Thyroid gland (tissue), 4 donors: ENCODE measurements at places on chromosomes 16 and 17. TPM values are rescaled to one million over a fixed set of nuclear protein-coding genes. Genes with fewer than 3 reads are reported as not detected.
A peak's percentile ranks its signal among the peaks of the same experiment; 100 is the strongest.

- H3K4me3 ChIP-seq, result no peak overlapping the region
- H3K27ac ChIP-seq, result no peak overlapping the region
- H3K4me1 ChIP-seq, result no peaks in the 10 kb centered on the region
- no peaks in the 10 kb centered on the region for H3K27me3 ChIP-seq
- no peak for DNase-seq
These were observed 171.0 kb downstream of the MAF start for GRCh38 chr16:79429381-79430190.

The SMARCE1 gene
- 101 TPM for total RNA-seq

DNA sequence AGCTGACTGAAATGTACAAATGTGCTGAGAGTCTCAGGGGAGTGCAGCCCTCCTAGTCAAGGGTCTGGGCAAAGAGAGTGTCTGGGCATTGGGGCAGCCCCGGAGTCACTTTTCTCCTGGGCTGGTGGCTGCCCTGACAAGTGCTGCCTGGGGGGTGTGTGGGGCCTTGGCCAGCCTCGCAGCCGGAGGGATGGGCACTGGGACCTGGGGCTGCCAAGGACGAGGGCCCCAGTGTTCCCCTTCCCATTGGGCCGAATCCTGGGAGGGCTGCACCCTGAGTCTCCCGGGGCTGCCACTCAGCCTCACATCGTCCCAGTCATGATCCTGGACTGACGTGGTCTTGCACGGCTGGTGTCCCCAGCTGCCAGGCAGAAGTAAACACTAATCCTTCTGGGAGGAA lies 132.3 kb downstream of the BANP start:
- no peak for DNase-seq
- H3K27ac ChIP-seq, result no peak overlapping the region
- H3K36me3 ChIP-seq, result no peaks in the 10 kb centered on the region
- no peak overlapping the region for H3K4me3 ChIP-seq

DNA sequence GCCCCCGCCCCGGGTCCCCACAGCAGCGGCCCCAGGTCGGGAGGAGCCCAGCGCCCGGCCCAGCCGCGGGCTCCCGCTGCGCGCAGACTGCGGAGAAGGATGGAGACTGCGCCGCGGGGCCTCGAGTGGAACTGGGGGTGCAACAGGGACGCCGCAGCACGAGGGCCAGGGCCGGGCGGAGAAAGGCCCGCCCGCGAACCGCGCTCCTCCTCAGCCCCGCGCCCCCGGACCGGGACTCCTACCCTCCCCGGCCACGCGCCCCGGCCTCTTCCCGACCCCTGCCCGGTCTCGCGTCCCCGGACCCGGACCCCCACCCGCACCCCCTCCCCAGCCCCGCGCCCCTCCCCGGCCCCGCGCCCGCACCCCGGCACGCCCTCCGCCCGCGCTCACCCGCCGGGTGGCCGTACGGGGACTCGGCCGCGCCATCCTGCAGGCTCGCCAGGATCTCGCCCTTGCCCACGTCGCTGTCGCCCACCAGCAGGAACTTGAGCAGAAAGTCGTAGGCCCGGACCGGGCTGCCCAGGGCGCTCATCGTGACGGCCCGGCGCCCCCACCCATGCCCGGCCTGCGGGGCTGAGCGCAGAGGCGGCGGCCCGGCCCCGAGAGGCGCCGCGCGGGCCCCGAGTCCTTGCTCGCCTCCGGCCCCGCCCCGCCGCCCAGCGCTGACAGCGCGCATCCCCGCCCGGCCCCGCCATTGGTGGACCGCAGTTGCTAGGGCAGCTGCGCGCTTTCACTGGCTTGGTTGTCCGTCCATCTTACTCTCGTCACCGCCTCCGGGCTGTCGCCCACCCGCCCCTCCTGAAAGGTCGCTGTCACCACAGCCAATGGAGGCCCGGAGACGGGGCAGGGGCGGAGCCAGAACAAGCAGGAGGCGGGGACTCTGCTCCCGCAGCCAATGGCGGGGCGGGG lies at the start of gene RAB40B:
Gene RAB40B (minus strand): TSS at position 634 of the 909 bp plus-strand sequence. CDS start 102 bp downstream, at position 532.
- peak; percentile 100 for DNase-seq
- no peaks in the 10 kb centered on the region for H3K27me3 ChIP-seq
- H3K27ac ChIP-seq, result no peak within 1 kb of the TSS
- peak within 1 kb of the TSS; percentile 80 for H3K4me3 ChIP-seq
- H3K4me1 ChIP-seq, result peaks cover 16% of the 10 kb centered on the region

The PABPN1L gene
- not detected for total RNA-seq

The EXOC3L1 gene
- total RNA-seq, result 8.6 TPM

DNA sequence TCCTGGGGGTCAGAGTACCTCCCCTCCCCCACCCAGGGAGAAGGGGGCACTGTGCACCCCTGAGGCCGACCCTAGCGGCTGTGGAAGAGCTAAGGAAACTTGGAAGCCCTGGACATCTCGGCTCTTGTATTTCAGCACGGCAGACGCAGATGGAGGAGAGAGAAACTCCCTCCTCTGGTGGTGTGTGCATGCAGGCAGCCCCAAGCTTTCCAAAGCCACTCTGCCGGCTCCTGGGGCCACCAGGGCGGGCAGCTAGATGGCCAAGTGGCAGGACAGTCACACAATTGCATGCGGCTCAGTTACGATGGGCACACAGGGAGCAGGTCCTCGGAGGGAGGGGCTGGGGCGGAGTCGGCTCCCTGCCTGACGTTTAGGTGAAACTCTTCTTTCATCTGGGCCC lies 195.5 kb downstream of the RBFOX3 start:
- no peak for DNase-seq
- H3K36me3 ChIP-seq, result no peaks in the 10 kb centered on the region
- no peaks in the 10 kb centered on the region for H3K27me3 ChIP-seq
- H3K4me3 ChIP-seq, result no peak overlapping the region
- H3K4me1 ChIP-seq, result no peaks in the 10 kb centered on the region

DNA sequence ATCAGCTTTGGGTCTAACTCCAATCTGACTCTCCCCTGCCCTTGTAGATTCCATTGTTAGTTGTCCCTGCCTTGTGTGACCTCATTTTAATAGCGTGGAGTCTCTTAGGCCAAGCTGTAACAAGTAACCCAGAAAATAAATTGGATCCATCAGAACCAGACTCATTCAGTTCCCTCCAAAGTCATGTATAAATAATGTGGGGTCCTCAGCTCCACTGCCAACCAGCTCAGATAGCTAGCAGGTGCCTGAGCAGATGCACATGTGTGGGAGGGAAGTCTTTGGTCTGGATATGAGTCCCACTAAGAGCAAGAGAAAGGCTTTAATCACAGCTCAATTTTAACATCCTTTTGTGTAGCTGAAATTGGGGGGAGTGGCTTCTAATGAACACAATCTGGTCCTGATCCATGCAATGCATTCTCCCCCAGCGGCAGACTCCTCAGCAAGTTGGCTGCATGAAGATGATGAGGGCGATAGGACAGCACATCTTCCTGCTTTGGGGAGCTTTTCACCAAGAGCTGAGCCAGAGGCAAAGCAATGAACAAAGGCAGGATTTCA lies 151.6 kb downstream of the ABCC12 start:
- no peaks in the 10 kb centered on the region for H3K4me1 ChIP-seq
- no peak overlapping the region for H3K4me3 ChIP-seq
- no peaks in the 10 kb centered on the region for H3K27me3 ChIP-seq
- no peak overlapping the region for H3K27ac ChIP-seq
- no peaks in the 10 kb centered on the region for H3K36me3 ChIP-seq

The PPL gene
- 79.3 TPM for total RNA-seq

- peaks cover 16% of the 10 kb centered on the region for H3K4me1 ChIP-seq
- no peak overlapping the region for H3K27ac ChIP-seq
- DNase-seq, result no peak
- no peaks in the 10 kb centered on the region for H3K27me3 ChIP-seq
These were observed 196.3 kb downstream of the KATNIP start for GRCh38 chr16:27746076-27746855.

The CCL4 gene
- total RNA-seq, result 2.7 TPM

GRCh38 chr17:8857919-8858318 lies 9.6 kb downstream of the PIK3R6 start:
- no peak for DNase-seq
- no peaks in the 10 kb centered on the region for H3K27me3 ChIP-seq
- H3K4me3 ChIP-seq, result no peak overlapping the region
- H3K27ac ChIP-seq, result no peak overlapping the region
- H3K36me3 ChIP-seq, result no peaks in the 10 kb centered on the region
- H3K4me1 ChIP-seq, result no peaks in the 10 kb centered on the region

DNA sequence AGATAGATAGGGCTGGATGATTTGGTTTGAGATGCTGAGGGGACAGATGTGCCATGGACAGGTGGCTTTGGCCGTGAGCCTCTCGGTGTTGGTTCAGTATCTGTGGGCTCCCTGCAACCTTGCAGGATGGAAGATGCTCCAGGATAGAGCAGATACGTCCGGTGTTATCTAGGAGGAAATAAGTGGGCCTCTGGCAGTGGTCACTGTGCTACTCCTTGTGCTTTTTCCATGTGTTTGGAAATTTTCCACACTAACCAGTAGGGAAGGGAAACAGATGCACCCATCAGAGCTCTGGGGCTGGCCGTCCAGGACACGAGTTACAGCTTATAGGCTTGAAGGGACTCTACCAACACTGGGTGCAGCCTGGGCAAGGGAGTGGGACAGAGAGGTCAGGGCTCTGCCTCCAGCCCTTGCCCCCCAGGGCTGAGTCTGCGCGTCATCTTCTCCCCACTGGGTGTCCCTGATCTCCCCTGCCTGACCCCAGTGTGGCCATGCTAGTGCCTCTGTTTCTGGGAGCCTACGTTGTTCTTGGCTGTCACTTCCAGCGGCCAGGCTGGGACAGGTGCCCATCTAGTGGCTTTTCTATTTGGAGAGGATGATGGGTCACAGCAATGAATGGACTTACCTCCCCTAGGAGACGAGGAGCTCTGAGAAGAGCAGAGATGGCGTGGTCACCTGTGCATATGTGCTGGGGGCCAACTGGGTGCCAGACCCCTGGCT lies 166.9 kb downstream of the SEC14L1 start:
- no peaks in the 10 kb centered on the region for H3K27me3 ChIP-seq
- H3K4me1 ChIP-seq, result peaks cover 5% of the 10 kb centered on the region
- H3K36me3 ChIP-seq, result no peaks in the 10 kb centered on the region
- no peak overlapping the region for H3K4me3 ChIP-seq
- no peak overlapping the region for H3K27ac ChIP-seq

The RBFOX1 gene
- 0.40 TPM for total RNA-seq

DNA sequence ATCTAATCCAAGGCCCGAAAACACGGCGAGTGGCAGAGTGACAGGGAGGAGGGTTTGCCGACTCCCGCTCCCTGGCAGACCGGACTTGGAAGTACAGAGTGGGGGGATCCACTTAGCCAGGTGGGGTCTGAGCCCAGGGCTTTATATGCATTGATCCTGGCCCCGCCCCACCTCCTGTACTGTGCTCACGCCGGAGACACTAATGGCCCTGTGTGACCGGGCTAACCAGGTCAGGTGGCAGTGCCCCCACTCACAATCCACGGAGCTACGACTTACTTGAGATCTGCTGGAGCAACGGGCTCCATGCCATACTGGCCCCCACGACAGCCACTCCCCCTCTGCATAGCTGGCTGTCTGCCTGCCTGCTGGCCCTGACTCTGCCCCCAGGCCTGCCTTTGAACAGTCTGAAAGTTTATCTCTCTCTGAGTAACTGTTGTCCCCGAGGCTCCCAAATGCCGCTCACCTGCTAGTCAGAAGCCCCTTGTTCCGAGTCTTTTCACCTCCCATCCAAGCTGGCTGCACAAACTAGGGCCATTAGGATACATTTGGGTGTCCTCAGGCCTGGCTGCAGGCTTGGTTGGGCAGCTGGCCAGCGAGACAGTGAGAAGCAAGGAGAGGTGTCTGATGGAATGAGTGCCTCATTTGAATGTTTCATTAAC lies 28.0 kb downstream of the CACNA1G start:
- DNase-seq, result peak; percentile 92
- H3K36me3 ChIP-seq, result no peaks in the 10 kb centered on the region
- no peak overlapping the region for H3K4me3 ChIP-seq
- peak overlapping the region; percentile 89 for H3K27ac ChIP-seq
- no peaks in the 10 kb centered on the region for H3K27me3 ChIP-seq
- H3K4me1 ChIP-seq, result peaks cover 75% of the 10 kb centered on the region
